Stimulated activated CD8-positive, alpha-beta memory T cell treated with anti-CD3 and anti-CD28 coated beads, Interleukin-2, amount 100 ng/mL, for 48 hours (primary cell): ENCODE measurements at places on chromosomes 12 and 14.

DNA sequence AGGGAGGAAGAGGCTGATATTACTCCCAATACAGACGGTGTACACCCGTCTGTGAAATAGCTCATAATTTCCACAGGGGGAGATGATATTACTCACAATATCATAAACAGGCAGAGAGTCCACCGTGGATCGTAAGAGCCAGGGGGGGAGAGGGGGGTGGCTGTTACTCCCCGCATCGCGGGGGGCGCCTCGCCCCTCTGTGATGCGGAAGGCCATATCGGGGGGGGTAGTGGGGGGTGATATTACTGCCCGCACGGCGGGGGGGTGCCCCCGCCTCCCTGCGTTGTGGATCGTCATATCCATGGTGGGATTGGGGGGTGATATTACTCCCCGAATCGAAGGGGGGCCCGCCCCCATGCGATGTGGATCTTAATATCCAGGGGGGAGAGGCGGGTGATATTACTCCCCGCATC, 91.9 kb downstream of the FRMD6 start:
- no peak for DNase-seq

DNA sequence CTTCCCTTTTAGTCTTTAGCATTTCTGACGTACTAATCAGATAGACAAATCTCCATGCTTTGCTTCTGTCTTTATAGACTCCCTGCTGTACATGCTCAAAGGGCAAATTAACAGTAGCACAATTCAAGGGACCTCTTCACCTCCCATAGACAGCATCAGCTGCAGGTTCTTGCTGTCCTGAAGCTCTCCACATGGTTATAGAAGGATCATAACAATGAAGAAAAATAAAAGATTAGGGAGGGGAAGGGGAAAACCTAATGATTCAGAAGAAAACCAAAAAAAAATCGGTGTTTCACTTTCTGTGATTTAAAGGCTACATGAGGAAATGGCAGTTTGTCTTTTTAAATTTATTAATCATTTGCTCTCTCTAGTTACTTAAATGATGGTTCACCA, 155.5 kb downstream of the PTCSC3 start:
- no peak for DNase-seq

DNA sequence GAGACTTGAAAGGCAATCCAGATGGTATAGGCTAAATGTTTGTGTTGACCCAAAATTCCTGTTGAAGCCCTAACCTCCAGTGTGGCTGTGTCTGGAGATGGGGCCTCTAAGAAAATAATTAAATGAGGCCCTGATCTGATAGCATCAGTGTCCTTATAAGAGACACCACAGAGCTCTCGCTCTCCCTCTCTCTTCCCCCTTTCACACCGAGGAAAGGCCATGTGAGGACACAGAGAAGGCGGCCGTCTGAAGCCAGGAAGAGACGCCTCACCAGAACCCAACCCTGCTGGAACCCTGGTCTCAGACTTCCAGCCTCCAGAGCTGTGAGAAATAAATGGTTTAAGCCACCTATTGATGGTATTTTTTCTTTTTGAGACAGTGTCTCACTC, 87.5 kb downstream of the SCARB1 start:
- no peak for DNase-seq

- DNase-seq = no peak
These were observed 111.1 kb upstream of the PLEKHA5 start for GRCh38 chr12:19018302-19018970.

- no peak for DNase-seq
These were observed 20.8 kb upstream of the AMN start for GRCh38 chr14:102901633-102902032.

DNA sequence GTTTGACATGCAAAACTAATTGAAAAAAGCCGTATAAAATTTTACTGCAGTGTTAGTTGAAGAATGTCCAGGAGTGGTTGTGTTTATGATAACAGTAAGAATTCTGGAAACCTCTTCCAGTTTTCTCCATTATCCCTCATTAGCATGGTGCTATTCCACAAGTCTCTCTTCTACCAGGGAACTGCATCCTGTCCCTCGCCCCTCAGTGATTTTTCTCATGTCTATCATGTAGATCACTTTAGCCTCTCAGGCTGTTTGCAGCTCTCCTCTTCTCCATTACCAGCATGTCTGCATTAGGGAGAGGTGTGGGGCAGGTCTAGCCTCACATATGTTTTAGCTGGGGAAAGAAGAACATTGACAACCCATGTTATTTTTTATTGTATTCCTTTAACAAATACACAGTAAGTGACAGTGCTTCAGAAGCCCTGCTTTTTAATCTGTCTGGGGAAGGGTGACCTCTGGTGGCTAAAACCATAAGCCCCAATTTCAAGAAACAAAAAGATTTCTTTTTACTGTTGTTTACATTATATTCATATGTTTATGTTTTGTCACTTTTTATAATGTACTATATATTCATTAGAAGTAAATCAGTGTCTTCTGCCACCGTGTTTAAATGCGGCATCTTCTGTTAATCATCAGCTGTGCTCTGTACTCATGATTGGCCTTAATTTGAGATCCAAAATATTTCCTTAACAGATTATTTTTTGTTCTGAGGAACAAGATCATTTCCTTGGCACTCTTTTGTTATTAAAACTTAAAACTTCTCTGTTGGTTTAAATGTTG, 70.7 kb downstream of the RASSF8 start:
- no peak for DNase-seq

- no peak for DNase-seq
These were observed 11.0 kb upstream of the ANKLE2 start for GRCh38 chr12:132772606-132773005.

- no peak for DNase-seq
These were observed 17.2 kb downstream of the MAP3K12 start for GRCh38 chr12:53481939-53482586.

DNA sequence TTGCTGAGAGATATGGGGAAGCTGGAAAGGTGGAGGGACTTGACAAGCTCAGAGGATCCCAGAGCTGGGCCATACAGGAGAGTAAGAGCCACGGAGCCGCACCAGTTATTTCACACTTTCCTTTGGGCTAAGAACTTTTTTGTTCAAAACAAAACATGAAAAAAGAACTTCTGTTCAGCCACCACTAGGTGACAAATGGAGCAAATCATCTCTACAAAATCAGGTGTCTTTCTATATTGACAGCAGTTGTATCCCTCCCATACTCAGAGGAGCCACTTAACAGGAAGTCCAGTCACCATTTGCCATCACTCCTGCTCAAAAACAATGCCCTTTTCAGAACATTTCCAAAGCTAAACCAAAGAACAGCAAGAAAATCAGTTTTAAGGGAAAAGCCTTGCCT, 70.3 kb upstream of the DBX2 start:
- DNase-seq = no peak

DNA sequence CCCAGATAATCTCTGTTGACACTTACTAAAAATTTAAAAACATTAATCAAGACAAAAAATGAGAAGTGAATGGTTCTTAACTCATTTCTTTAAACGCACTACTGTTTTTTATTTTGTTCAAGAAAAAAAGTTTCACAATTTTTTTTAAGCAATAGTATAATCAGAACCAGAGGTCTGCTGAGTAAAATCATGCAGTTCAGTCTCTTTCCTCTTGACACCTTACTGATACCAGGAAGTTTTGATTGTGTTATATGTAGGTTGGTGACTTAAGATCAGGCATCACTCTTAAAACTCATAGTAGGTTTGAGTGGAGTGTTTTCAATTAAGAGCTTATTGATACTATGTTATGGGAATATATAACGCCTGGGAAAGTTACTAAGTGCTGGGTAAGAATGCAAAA, 121.4 kb downstream of the TRMT5 start:
- DNase-seq = no peak

DNA sequence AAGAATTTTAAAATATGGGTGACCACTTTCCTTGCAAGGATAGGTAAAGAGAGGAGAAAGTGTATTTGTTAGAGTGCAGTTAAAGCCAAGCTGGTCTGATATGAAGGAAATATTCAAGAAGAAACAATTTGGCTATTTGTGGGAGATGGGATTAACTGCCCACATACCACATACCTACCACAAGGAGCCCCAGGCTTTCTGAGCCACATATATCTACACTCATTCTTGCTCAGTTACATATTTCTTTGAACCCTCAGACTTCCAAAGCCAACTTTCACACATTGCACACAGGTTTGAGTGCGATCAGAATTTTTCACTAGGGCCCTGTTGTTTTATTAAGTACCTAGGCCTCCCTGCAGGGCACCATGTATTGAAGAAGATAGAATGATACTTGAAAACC, 330.2 kb downstream of the ZFP36L1 start:
- DNase-seq = no peak

DNA sequence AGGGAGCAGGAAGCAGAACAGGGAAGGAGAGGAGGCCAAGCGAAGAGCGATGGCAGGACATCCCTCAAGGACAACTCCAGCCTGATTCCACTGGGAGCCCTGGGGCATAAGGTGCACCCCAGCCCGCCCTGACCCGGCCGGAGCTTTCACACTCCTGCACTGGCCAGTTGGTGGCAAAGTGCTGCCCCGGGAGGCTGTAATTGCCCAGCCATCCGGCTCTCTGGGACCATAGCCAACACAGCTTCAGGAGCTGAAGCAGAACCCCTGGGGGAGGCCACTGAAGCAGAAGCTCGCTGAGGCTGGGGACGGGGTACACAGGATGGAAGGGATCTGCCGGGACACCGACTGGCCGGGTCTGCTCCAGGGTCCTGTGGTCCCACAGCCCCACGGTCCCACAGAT, 41.9 kb upstream of the BEGAIN start:
- no peak for DNase-seq

DNA sequence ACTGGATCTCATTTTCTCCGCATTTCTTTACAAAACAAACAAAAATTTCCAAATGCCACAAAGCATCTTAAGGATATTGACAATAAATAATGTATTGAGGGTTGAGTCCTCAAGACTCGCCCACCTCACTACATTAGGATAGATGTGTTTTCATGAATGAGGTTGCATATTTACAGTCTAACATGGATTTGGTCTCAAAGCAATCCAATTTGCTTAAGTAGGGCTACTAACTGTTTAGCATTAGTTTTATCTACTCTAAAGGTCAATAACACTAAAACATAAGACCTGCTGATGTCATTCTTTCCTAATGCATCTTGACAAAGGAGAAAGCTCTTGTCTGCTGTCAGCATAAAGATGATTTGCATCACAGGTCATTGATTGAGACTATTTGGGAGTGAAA, 82.4 kb downstream of the PTPRR start:
- no peak for DNase-seq

- DNase-seq = no peak
These were observed 20.6 kb downstream of the CNIH1 start for GRCh38 chr14:54420478-54421142.

GRCh38 chr12:112108202-112109079, at the start of gene NAA25:
Gene NAA25, minus strand, starts transcription at chr12:112108783. Its CDS starts 10 bp downstream, at chr12:112108773.
- peak; percentile 88 for DNase-seq

DNA sequence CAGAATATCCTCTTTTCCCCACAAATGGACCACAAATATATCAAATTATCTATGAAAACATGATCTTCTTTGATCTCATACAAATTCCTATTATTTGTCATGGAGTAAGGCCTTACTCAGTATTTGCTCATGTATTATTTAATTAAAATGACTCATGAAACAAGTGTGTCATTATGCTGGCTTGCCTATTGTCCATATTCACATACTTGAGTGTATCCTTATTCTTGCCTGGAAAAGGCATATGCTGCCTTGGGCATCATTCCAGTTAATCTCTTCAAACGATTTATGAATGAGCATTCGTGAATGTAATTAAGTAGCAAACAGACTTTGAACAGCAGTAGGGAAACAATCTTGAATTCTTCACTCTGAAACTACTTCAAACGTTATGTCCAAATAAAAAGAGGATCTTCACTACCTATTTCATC, 22.6 kb upstream of the SNRPF start:
- DNase-seq = no peak

GRCh38 chr14:89672636-89673511, 255.8 kb upstream of the FOXN3 start:
- DNase-seq = no peak

GRCh38 chr14:75725481-75725880, 64.4 kb downstream of the TTLL5 start:
- no peak for DNase-seq

DNA sequence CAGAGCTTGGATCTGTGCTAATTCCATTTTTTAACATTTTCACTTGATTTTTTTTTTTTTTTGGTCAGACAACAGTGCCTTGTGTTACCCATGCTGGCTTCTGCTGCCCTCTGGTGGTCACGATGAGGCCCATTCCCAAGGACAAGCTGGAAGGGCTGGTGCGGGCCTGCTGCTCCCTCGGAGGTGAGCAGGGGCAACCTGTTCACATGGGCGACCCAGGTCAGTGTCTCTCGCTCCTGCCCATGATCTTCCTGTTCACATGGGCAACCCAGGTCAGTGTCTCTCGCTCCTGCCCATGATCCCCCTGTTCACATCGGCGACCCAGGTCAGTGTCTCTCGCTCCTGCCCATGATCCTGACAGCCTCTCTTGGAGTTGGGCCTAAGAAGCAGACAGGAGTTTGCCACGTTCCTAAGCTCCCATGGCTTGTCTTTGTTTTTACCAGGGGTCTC, 59.4 kb downstream of the DGLUCY start:
- DNase-seq = peak; percentile 61

DNA sequence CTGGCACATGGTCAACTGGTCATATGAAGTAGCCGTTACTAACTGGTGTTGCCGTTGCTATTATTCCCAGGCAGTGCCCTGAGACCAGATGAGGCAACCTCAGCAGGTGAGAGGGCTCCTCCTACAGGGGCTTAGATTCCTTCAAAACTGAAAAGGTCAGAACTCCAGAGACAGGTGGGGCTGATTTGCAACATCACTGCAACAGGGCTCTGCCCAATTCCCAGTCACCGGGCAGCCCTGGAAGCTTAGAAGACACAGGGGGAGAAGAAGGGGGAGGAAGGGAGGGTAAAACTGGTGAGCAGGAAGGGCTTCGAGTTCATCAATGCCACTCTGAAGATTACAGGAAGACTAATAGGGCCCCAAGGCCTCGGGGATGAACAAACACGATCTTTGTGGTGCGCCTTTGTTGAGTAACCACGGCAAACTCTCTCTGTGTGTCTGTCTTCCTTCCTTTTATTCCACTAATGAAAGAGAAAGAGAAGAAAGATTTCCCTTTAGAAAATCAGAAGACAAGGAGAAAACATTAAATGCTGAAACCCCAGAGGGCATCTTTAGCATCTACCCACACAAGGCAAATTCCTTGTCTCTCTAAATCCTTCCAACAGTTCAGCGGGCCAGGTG, 749.1 kb upstream of the TBX3 start:
- no peak for DNase-seq

DNA sequence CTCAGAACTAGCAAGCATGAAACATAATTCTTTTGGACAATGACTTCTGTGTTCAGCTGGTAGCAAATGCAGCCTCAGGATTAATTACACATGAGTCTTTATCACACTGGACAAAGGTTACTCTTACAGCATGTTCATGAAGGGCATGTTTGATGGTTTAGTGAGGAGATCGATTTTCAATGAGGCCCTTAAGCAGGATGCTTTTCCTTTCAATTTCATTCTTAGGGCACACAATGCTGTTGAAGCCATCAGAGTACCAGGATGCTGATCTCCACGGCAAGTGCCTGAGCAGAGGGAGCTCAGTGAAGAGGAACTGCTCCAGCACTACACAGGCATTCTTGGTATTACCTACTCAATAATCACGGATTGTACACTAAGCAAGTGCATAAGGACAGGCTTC, 542.0 kb downstream of the SNAPC1 start:
- DNase-seq = no peak
